ENCODE measurements at places on chromosomes 6 and 20.
A peak's percentile ranks its signal among the peaks of the same experiment; 100 is the strongest.

- no peak for DNase-seq
Observed at GRCh38 chr20:45392733-45393132, 14.6 kb upstream of the TP53TG5 start.

- DNase-seq: no peak
Observed at GRCh38 chr6:91198588-91199255, 611.9 kb upstream of the MAP3K7 start.

GRCh38 chr6:121856296-121856695, 420.9 kb downstream of the GJA1 start:
- no peak for DNase-seq

GRCh38 chr20:21767739-21768223, 62.3 kb downstream of the PAX1 start:
- no peak for DNase-seq

GRCh38 chr6:45576648-45577624, 199.2 kb upstream of the SUPT3H start:
- no peak for DNase-seq

GRCh38 chr20:11791835-11792567, 125.7 kb upstream of the BTBD3 start:
- DNase-seq: no peak

- no peak for DNase-seq
Observed at GRCh38 chr6:119370080-119370479, 20.5 kb upstream of the MAN1A1 start.

- no peak for DNase-seq
Observed at GRCh38 chr6:43742931-43743632, 26.9 kb upstream of the VEGFA start.

- DNase-seq: no peak
Observed at GRCh38 chr6:125111219-125111983, 42.2 kb upstream of the TPD52L1 start.

DNA sequence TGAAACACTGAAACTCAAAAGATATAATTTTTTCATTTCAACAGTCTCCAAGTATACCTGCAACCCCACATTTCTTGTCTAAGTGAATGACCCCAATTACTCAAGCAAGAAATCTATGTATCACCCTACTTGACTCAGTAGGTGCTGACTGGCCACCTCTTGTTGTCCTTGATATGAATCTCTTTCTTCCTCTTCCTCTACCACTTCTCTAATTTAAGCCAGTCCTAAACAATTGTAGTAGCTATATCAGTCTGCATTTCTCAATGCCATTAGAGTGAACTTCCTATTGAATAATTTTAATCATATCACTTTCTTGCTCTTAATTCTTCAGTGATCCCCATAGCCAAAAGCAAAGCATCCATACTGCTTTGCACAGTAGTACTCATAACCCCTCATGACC, 93.2 kb downstream of the NKAIN2 start:
- DNase-seq: no peak

GRCh38 chr6:133225560-133225959, 15.6 kb upstream of the EYA4 start:
- peak; percentile 5 for DNase-seq

DNA sequence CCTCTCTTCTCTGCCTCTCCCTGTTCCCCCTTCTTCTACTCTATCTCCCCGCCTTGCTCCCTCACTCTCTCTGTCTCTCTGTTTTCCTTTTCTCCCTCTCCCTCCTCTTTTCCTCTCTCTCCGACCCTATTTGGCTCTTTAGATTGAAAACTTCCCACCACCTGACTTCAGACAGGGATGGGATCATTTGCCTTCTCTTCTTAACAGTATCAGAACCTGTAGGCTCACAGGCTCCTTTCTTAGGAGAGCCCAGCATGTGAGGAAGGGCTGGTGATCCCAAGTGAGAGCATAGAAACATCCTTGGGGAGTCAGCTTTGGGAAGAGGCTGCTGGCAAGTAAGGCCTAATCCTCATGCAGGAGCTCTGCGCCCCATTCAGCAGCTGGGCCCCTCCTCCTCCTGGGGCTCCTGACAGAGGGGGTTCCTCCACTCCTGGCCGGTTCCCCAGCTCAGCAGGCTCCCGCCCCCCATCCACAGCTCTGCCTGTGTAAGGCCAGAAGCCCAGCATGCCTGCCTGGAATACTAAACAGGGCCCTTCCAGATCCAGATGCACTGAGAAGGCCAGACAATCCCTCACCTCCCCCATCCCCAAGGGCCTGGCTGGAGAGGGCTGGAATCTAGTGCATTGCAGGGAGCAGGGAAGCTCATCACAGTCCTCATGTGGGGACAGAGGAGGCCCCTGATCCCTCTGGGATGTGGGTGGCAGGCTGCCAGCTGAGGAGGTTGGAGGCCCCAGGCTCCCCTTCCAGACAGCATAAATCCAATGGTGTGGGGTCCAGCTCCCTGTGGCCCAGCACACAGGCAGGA, 93.4 kb downstream of the PTPRT start:
- DNase-seq: no peak

GRCh38 chr6:106256201-106256968, 69.2 kb downstream of the ATG5 start:
- DNase-seq: no peak

- no peak for DNase-seq
Observed at GRCh38 chr6:147166992-147167391, 37.2 kb upstream of the STXBP5 start.

GRCh38 chr6:27415898-27416297, 27.3 kb downstream of the ZNF391 start:
- no peak for DNase-seq

- DNase-seq: no peak
Observed at GRCh38 chr6:13515912-13516311, 28.5 kb upstream of the GFOD1 start.

DNA sequence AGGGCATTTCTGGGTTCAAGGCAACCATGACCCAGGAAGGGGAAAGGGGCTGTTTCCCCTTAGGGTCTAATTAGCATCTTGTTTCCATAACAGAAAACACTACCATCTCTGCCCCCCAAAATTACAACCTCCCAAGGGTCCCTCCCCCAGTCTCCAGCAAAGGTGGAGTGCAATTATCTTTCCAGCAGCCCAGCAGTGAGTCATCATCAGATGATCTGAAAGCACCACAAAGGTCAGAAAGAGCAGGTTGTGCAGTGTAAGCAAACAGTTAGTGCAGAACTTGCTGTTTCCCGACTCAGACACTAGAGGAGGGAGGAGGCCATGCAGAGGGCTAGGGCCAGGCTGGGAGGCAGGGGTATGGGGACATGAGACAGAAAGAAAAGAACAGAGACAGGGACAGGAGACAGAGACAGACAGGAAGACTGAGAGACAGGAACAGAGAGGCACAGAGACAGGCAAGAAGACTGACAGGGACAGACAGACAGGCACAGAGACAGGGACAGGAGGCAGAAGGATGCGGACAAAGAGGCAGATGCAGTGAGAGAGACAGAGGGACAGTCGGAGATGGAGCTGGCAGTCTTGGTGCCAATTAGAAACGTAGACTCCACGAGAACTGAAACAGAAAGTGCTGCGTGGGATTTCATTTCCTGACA, 62.5 kb downstream of the PYGB start:
- DNase-seq: no peak

DNA sequence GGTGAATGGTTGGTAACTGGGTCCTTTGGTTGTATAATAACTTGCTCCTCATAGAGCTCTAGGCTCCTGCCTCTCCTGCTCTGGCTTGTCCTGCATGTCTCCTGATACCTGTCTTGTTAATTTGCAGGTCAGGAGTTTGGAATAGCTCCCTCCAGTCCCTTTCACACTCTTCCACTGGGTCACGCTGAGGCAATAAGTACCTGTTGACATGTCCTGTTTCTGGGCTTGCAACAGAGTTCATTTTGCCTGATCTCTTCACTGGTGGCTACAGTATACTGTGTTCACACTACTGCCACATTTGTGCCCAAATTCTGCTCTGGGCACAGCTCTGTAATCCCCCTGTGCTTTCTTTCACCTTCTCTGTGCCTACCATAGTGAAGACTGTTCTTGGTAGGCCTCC, 25.4 kb upstream of the C20orf144 start:
- no peak for DNase-seq

GRCh38 chr20:34689486-34689885, 12.6 kb upstream of the PIGU start:
- no peak for DNase-seq

GRCh38 chr6:166470863-166471410, 88.2 kb upstream of the MPC1 start:
- no peak for DNase-seq

DNA sequence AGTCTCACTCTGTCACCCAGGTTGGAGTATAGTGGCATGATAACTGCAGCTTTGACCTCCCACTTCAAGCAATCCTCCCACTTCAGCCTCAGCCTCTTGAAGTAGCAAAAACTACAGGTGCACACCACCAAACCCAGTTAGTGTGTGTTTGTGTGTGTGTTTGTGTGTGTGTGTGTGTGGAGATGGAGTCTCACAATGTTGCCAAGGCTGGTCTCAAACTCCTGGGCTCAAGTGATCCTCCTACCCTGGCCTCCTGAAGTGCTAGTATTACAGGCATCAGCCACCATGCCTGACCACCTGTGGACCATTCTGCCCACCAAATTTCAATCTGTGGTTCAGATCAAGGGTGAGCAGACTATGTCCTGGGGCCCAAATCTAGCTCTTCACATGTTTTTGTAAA, 8.8 kb downstream of the FASTKD5 start:
- DNase-seq: no peak

DNA sequence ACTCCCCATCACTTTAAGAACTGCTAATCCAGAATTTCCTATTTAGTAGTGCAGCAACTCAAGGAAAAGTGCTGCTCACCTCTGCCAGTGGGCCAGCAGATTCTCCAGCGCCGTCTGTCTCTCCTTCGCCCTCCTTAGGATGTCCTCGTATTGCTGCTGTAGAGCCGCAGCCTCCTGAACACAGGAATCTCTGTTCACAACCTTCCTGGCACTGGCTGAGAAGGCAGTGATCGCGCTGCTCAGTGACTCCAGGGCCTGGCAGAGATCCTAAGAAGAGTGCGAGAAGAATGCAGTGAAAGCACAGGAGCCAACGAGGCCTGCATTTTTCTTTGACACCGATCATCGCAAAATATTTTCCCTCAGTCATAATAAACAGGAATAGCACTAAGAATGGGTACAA, 209.0 kb downstream of the SYNE1 start:
- DNase-seq: no peak

DNA sequence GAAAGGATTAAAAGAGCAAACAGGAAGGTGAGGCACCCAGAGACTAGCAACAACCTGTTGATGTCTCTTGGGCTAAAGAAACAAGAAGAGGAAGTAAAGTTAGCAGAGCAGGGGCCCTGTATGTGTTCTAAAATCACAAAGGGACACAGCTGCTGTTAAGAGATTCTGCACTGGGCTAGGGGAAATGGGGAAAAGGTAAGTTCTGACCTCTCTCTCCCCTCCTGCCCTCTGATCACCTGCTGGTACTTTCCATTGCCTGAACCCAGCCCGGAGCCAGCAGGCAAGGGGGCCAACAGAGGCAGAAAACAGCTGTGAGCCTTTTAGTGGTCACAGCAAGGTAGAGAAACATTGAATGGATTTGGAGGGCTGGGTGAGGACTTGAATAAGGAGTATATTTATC, 13.5 kb upstream of the CNR1 start:
- DNase-seq: peak; percentile 2

DNA sequence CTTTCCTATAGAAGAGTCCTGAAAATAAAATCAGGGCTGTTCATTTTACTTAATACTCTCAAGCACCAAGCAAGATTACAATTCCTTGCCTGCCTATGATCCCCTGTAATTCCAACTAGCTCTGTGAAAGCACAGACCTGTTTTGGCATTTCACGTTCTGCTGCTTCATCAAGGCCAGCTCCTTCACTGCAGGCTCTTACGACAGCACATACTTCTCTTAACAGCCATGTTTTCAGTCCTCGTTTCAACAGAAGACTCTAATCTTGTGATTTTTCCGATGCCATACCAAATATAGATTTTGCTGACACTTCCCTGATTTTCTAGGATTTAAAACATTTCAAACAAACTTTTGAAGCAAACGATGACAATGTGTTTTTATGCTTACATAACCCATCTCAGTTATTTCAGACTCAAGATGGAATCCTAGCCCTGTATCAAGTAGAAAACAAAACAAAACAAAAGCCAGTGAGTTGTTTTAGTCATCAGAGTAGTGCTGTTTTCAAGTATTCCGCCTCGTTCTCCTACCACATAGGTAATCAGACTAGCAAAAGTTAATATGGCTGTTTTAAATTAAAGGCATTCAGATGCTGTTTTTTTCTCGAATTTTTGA, 616.5 kb upstream of the CITED2 start:
- DNase-seq: no peak

DNA sequence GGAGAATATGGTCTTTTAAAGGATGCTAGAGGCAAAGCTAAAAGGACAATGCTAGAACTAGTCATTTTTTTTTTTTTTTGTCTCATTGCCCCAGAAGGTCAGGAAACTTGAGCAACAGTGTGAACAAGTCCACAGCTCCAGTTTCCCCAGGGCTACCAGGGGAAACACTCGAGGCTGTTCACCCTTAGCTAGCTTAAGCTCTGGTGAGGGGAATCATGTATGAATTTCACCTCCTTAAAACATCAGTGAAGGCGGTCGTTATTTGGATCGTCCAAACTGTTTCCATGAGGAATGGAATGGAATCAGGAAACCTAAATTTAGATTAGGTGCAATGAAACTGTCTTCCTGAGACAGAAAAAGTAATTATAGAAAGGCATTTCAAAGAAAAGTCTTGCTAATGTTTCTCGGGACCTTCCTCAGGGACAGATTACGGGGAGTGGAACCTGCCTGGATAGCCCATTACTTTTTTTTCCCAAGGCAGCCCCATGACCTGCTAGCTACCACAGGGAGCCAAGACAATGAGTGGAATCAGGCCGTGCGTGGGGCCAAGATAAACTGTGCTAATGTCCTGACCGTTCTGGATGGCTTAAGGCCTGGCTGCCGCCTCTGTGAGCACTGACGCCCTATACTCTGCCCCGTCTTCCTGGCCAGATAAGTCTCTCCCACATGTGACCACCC, 164.8 kb upstream of the SGK1 start:
- no peak for DNase-seq

DNA sequence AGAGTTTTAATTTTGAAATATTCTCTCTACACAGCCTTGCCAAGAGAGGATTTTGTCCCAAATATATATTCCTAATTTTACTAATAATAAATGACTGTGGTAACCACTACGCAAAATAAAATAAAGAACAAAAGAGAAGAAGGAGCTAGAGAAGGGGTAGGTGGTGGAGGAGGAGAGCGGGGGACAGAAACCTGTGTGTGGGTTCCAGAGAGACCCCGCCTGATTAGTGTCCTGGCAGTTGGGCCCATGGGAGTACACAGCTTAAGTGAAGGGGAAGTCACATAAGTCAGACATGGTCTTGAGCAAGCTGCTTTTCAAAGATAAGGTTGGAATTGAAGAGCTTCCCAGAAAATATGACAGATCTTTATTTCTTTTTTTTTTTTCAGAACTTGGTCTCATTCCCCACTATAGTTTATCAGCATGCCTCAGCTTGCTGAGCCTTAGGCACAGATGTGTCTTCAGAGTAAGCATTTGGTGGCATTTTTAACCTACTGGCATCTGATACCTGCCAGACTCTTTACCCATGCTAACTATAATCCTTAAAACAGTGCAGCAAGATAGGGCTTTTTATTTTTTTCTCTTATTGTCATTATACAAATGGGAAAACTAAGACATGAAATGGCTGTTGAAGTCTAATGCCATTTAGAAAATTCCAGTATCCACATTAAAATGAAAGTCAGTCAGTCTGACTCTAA, 9.6 kb upstream of the RHAG start:
- DNase-seq: no peak

GRCh38 chr6:18028332-18028731, 40.9 kb upstream of the KIF13A start:
- DNase-seq: no peak

All from NCI-H1092 treated with DMSO at 0.1 percent for 48 hours (cell line).